Caki2 (cell line): ENCODE measurements at places on chromosomes 16 and 17.

DNA sequence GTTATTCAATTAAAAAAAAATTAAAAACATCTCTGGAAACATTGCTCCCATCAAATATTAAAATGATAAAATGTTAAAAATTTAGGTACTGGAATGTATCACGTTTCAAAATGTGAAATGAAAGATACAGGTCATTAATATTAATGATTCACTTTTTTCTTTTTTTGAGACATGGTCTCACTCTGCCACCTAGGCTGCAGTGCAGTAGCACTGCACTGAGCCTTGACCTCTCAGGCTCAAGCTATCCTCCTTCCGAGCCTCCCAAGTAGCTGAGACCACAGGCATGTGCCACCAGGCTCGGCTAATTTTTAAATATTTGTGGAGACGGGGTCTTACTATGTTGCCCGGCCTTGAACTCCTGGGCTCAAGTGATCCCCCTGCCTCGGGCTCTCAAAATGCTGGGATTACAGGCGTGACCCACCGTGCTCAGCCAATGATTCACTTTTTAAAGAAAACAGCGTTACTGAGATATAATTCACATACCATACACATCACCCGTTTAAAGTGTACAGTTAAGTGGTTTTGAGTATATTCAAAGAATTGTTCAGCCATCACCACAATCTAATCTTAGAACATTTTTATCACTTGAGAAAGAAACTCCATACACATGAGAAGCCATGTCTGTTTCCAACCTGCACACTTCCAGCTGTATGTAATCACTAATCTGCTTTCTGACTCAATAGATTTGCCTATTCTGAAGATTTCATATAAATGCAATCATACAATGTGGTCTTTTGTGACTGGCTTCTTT, 19.1 kb upstream of the NETO2 start:
- no peak for DNase-seq

- DNase-seq, result no peak
Measured at GRCh38 chr16:87033541-87034300, 283.5 kb downstream of the C16orf95 start.

GRCh38 chr16:88855176-88855575, 1.6 kb downstream of the GALNS start:
- DNase-seq, result no peak

GRCh38 chr16:85045077-85045476, 17.5 kb downstream of the KIAA0513 start:
- no peak for DNase-seq

GRCh38 chr17:2240541-2240940, 63.0 kb downstream of the SMG6 start:
- DNase-seq, result no peak

- no peak for DNase-seq
Measured at GRCh38 chr17:4998027-4998731, 429 bp downstream of the KIF1C start.

- no peak for DNase-seq
Measured at GRCh38 chr16:72013888-72014581, 5.5 kb downstream of the DHODH start.

GRCh38 chr16:56409195-56409594, 16.1 kb downstream of the AMFR start:
- no peak for DNase-seq

DNA sequence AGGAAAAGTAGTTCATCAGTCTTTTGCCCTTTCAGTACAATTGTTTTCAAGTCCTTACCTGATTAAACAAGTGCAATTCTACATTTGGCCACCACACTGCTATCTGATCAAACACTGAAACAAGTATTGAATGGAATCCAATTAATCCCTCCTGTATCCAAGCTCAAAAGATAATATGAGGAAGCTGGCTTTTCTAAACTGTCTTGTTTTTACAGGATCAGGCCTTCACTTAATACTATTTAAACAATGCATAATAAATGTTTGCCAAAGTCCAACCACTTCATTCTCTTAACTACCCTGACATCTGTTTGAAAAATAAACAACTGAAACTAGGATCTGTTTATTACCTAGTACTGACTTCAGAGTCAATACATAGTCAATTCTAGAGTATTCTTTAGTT, 131.6 kb downstream of the MRTFB start:
- no peak for DNase-seq

- DNase-seq, result no peak
Measured at GRCh38 chr17:63928172-63928666, 3.9 kb downstream of the CD79B start.

DNA sequence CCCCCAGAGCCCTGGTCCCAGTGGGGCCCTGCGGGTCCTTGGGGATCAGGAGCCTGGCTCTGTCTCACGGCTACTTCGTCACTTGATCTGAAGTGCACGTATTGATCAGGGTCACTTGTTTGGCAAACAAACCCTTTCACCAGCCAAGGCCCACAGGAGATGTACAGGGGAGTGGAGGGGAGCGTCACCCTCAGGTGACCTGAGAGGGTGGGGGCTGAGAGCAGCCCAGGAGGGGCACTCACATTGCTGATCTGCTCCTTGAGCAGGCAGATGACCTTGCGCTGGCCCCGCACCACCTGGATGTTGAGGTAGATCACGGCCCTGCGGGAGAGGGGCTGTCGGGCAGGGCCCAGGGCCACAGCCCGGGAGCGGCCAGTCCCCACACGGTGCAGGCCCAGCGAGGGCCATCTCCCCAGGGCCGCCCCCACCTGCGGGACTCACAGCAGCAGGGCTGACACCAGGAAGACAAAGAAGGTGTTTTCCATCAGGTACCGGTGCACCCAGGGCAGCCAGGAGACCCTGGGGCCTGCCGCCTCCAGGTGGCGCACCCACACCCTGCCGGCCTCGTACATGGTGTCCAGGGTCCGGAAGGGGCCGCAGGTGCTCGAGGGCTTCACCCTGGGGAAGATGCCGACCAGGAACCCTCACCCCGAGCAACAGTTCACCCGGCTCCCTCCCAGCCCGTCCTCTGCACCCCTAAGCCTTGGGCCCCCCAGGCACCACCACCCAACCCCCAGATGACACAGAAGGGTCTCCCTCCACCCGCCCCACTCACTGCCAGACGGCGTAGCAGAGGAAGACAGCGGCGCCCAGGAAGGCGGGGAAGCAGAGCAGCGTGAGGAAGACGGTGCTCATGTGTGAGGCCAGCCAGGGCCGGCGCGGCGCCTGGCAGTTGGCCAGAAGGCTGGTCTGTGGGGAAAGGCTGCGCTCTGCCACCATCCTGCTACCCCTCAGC, 11.3 kb downstream of the TMC6 start:
- DNase-seq, result no peak

DNA sequence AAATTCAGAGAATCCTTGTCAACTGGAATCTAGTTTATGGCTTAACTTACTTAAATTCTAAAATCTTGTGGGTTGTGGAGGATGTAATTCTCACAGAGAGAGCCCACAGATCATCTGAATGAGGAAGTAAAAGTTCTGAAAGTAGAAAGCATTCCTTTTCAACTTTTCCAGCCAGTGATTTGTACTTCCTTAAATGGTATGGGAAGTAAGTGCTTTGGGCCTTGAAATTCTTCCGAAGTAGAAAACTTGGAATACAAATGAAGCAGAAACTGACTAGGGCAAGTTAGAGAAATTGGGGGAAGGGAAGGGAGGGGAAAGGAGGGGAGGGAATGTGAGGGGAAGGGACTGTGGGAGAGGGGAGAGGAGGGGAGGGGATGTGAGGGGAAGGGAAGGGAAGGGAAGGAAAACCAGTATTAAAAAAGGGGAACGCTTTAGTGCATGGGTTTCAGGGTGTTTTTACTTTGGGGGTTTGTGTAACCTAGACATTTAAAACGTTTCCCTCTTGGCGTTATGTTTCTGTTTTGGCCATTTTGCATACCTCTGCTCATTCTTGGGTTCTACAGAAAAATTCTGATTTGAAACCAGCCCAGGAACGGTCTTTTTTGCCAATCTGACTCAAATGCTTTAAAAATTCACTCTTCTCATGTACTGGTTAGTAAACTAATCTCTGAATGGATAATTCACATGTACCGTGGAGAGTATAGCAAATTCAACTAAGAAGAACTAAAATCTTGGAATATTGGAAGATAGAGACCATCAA, 15.5 kb upstream of the SNTB2 start:
- DNase-seq, result no peak

DNA sequence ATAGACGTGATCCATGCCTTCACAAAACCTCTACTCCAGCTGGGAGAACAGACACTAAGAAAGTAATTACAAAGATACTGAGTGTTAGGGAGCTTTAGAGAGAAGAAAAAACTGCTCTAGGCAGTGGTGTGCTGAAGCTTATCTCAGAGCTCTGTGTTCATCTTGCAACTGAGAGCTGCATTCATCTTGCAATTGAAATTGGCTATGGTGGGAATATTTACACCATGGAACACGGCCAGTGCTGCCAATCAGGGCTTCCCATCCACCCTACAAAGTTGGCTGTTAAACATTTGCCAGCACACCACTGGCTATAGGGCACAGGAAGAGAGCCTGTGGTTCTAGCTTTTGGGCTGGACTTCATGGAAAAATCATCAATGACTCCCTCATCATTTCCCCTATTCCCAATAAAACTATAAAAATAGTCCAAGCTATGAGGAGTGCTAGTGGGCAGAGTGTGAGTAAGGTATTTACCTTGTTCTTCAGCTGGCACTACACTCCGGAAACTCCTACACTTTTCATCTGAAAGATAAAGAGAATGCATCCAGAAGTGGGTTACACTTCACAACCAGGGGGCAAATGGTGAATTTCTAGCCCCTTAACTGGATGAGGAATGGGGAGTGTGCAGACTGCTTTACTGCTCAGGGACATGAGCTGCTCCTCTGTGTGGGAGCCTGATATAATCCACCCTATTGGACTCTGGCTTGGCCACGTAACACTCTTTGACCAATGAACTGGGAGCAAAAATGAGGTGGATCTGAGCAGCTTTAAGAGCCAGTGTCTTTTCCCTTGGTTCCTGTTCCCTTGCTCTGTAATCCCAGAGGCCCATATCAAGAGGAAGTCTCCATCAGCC, 11.6 kb downstream of the GSG1L2 start:
- no peak for DNase-seq

DNA sequence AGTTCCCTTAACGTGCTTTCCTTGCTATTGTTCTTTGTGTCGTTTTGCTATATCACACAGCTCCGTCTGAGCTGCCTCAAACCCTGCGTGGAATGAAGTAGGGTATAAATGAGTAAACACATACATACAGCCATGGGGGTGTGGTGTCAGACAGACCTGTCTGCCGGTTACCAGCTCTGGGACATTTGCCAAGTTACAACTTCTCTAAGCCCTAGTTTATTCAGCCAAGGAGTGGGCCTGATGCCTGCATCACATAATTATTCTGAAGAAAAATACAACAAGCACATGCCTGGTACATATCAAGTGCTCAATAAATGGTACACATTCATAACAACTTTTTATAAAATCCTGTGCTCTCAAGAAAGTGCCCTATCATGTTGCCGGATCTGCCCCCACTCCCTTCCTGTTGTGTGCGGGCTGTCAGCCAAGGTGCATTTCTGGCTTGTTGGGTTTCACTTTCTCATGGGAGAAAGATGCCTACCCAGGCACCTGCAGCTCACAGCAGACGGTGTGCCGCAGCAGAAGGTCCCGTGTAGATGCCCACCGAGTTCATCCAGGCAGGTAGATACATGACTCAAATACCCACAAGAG, 30.5 kb downstream of the SMPD3 start:
- no peak for DNase-seq

GRCh38 chr16:88578446-88579313, 8.5 kb downstream of the ZC3H18 start:
- no peak for DNase-seq

DNA sequence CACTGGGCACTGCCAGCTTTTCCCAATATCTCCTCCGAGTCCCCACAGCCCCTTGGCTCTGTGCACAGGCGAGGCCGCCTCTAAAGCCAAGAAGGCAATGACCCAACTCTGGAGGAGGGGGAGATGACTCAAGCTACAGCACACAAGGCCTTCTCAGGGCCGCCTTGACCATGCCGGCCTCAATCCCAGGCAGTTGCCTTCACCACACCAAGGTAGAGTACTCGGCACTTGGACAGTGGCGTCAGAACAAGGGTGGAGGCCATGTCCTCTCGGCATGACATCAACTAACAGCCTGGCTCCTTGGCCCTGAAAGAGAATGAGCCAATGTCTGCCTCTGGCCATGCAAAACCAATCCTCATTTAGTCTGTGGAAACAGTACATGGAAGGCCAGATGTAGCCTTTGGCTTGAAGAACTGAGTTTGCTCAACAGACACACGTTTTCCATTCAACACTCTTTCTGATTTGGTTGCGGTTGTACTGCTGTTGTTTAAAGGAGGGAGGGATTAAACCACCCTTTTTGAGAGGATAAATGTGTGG, 139.6 kb downstream of the XYLT1 start:
- DNase-seq, result no peak

DNA sequence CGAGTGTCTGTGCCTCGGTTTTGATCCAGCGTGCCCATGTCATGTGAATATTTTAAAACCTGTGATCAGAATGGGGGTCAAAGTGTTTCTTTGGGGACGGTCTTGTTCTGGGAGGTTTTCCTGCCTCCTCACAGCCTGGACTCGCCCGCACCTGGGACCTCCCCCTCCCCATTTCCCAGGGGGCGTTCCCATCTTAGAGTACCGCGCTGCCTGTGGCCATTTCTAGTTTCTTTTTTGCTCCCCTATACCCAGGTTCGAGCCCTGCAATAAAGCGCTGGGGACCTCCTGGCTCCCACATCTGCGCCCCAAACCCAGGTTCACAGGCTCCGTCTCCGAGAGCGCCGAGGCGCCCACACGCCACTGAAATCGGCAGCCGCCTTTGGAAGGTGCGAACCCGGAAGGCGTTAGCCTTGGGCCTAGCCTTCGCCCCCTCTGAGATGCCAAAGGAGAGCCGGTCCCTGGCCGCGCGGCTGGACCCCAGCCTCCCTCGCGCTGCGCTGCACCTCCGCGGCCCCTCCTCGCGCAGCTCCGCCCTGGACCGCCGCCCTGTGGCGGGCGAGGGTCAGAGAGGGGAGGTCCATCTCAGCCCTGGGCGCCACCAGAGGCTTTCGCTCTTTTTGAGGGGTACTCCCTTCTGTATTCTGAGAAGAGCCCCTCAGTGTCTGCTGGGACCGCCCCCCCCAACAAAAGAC, 1.7 kb downstream of the KCNJ12 start:
- no peak for DNase-seq

DNA sequence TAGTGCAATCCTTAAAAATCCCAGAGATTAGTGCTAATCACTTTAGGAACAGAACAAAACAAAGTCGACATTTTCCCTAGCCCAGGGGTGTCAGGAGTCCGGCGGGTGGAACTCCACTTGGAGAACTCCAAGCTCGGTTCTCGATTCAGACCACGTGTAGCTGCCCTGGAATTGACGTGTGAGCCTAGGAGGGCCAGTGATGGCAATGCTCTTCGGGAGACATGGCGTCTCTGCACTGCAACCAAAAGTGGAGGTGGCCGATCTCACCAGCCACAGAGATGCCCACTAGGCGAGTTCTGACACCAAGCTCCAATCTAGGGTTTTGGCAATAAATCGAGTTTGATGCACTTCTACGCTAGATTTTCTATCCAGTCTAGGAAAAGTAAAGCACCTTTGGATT, 17.6 kb downstream of the MAP1LC3B start:
- no peak for DNase-seq

GRCh38 chr16:54631782-54632181, 298.9 kb upstream of the IRX5 start:
- DNase-seq, result no peak

DNA sequence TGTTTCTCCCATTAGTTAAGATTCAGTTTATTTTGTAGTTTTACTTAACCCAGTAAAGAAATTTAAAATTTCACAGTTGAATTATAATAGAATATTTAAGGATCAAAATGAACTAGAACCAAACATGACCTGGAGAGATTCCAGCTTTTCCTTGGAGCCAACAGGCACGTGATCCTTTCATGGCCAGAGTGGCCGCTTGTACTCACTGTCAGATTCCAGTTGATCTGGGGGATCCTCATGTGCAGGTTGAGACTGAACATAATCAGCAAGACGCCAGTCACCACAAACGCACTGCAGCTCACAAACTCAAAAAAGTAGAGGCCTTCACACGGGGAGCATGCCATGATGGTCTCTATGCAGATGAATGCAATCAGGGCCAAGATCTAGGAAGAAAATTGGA, 31.7 kb downstream of the CMTM3 start:
- no peak for DNase-seq
